ENCODE measurements at places on chromosomes 12 and 14.
A peak's percentile ranks its signal among the peaks of the same experiment; 100 is the strongest.

GRCh38 chr14:47008732-47009131, 357.2 kb upstream of the RPL10L start:
- no peak for DNase-seq

DNA sequence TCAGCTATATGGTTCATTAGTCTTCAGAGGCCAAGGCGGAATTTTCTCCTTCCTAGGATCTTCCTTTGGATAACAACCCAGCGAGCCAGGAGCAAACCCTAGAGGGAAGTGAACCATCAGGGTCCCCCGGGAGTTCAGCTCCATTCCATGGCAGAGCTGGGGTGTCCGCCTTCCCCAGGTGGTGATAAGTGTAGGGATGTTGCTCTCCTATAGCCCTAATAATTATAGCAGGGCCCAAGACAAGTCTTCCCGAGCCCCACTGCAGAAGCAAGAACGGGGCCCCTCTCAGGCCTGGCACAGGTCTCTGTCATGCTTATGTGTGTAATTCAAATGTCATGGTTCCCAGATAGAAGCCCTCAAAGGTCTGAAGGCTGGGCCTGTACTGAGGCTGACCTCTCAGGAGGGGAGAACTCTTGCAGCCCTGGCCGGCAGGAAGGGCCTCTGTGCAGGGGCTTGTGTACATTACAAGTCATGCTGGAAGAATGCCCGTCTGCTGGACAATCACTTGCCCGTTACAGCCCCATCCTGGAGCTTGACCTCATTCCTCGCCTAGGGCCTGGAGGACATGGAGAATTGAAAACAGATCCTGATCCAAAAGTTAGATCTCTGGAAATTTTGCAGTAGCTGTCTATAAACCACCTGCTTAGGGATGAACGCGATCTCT, 17.3 kb downstream of the LRTM2 start:
- no peak for DNase-seq

GRCh38 chr12:93167331-93167730, 210.4 kb upstream of the NUDT4 start:
- DNase-seq = no peak

DNA sequence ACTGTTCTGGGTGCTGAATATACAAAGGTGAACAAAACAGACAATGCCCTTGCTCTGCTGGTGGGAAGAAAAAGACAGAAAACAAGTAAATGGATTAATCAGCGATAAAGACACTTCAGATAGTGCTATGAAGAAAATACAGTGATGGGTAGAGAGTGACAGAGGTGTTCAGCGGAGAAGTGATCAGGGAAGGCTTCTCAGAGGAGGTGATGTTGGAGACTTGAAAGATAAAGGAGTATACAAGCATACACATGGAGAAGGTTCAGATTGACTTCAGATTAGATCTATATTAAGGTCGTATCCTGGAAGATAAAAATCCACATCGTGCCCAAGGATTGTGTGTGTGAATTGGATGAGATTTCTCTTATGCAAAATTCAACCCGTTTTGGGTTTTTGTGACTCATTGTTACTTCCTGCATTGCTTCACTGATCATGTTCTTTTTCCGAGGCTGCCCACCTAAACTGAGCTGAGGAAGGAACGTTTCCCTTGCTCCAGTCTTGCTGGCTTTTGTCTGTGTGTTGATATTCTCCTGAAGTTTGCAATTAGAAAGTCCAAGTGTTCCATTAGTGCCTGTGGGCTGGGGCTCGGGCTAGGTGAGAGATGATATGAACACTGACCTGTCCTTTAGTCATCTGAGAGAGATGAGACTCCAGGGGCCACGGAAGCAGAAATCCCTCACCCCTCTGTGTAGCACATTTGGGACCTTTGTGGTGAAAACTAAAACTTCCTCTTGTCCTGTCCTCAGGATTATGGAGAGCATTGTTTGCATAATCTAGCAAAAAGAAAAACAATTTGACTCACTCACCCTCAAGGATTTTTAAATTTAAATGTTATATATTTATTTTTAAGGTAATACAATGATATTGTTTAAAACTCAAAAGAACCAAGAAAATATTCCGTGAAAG, 27.6 kb downstream of the PLXNC1 start:
- DNase-seq = no peak

DNA sequence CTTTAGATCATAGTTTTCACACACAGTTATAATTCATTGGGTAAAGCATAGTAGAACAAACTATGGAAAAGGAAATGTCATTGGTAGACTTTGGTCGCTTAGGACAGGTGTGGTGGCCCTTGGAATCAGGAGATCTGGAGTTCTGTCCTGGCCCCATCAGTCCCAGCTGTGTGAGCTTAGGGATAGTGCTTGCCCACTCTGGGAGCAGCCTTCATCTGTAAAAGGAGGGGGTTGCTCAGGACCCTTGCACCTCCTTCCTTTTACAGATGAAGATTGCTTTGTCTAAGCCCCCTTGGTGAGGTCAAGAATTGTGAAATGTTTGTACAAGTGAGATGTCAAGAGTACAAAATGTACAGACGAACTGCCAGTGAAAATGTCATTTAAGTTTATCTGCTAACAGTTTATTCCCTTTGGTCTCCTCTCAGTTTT, 93.2 kb downstream of the BORCS5 start:
- DNase-seq = no peak

GRCh38 chr14:58808828-58809227, 171.1 kb downstream of the DACT1 start:
- DNase-seq = peak; percentile 67

DNA sequence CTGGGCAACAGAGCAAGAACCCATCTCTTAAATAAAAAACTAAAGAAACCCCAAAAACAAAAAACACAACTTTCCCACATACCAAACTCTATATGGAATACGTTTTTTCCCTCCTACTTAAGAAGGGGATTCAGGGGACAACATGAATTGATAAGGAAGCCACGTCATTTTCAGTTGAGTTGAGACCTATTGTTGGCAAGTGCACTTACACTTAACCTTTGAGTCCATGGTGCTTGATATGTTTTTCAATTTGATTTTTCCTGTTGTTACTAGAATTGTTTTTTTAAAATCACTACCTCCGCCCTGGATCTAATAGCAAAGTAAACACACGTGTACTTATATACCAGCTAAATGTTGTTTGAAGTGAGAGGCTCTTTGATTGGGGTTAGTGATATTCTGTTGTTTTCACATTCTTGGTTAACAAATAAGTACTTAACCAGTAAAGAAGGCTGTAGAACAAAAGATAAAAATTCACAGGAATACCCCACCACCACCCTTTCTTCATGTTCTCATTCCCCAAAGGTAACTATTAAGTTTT, 2.0 kb downstream of the FAM177A1 start:
- no peak for DNase-seq

DNA sequence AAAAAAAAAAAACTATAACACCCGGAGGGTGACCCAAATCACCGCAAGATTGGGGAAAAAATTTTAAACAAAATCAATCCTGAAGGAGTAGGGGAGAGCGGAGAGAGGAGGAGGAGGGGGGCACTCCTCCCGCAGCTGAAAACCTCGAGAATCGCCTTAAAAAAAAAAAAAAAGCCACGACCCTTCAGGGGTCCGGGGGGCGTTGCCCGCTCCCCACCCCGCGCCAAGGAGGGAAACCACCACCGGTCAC, 254 bp downstream of the GTF2A1 start:
- DNase-seq = no peak

- no peak for DNase-seq
Measured at GRCh38 chr12:11732023-11732422, 82.5 kb downstream of the ETV6 start.

DNA sequence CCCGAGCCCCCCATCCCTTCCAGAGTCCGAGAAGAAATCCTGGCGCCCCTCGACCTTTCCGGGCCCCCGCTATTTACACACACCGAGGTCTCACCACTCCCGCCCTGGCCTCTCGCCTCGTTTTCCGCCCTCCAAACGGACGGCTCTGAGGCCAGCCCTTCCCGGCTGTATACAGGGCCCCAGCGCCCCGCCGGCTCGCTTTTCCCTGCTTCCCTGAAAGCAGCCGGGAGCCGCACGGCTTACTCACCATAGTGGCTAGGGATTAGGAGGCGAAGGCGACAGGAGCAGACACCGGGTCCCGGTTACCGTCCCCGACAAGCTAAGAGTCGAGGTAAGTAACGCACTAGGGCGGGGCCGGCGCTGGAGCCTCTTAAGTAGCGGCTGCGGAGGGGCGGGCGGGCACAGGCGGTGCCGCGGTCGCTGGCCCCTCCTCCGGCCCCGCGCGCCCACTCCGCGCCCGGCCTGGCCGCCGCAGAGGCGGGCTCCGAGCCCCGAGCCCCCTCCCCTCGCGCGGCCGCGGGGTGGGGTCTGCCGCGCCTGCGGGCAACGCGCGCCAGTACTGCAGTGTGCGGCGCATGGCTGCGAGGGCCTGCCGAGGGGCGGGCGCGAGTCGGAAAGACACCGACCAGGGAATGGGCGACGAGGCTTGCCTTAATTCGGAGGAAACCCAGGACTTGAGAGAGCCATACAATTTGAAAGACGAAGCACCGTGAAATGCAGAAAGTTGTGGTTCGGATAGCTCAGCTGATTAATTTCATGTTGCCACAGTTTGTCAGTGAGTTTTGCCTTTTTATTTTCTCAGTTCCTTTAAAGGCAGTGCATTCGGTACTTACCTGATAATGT, at the start of gene TUBA1B:
Gene TUBA1B (minus strand): TSS at position 345 of the 843 bp plus-strand sequence. CDS start 95 bp downstream, at position 250.
- DNase-seq = peak; percentile 76

DNA sequence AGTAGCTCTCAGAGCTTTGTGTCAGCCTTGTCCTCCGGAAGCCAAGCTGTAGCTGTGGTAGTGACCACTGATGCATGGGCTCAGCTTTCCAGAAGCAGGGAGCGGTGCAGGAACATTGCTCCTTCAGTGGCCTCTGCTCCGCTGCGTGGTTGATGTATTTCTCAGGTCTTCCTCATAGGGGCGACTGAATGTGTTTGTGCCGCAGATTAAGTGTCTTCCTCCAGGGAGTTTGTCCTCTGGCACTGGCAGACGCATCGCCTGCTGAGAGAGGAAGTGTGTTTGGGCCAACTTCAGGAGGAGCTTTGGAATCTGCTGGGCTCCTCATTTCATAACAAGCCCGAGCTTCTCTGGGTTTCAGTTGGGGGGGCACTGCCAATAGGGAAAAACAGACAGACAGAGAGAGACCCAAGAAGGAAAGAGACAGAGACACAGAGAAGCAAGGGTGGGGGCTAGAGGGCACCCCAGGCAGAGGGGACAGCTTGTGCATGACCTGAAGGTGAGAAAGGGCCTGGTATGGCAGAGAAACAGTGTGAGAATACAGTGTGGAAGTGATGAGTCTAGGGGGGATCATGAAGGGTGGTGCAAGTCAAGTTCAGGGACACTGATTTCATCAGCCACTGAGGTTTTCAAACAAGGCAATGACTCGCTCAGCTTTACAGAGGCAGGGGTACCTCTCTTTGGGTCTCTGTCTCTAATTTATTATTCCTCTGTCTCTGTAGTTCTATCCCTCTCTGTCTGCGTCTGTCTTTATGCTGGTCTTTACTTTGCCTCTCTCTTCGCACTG, 69.4 kb upstream of the PRIMA1 start:
- DNase-seq = no peak

DNA sequence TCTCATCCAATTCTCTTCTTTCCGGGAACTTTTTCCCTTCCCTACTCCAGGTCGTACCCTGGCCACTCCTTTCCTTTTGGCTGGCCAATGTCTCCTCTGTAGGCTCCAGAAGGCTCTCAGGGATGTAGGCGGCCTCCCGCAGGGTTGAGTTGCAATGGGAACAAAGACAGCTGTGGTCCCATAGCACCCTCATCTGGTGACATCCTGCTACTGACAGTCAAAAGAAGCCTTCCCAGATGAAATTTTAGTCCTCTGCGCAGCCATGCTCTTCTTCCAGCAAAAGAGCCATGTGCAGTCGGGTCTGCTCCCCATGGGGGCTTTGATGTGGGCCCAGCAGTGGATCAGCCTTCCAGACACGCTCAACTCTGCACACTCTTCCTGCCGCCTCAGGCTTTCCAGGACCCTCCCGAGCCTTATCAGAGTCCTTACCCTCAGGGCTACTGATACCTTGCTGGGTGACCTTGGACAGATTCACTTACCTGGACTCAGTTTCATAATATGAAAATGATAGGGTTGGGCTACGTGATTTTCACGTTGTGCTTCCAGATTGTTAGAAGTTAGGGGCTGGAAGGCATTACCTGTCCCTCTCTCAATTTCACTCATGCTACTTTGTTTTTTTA, 5.5 kb upstream of the CELA1 start:
- DNase-seq = peak; percentile 11

DNA sequence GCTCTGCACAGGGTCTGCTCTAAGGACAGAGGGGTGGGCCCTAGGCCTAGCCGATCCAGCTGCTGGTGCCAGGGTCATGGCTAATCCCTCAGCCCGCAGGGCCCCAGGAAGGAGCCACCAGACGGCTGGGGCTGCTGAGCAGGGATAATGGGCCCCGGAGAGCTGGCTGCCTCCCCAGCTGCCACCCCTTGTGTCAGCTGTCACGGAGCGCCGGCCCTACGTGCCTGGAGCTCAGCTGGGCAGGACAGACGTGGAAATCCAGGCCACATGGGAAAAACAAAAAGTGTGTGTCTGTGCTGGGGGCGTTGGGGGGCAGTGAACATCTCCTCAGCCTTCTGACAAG, 36.2 kb downstream of the CHGA start:
- peak; percentile 40 for DNase-seq

DNA sequence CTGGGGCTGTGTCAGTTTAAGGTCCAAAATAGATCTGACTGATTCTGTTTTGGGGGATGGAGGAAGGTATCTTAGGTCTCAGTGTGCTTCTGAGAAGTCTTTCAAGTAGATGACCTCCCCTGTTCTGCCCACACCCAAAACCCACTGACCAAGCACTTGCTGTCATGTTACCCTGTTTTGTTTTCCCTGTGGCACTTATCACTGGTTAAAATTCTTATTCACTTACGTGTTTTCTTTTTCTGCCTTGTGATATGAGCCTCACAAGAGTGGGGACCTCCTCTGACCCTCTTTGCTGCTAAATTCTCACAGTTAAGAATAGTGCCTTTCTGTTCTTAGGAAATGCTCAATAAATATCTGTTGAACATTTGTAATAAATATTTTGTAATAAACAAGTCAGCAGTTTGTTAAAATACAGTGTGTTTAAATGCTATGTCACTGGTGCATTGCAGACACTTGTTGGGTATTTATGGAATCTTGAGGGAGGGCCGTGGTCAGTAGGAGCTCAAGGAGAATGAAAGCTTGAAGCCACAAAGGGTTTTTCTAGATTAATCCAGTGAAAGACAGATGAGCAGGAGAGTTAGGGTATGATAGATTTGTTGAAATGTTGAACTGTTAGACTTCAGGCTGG, 20.9 kb downstream of the PLEKHA5 start:
- no peak for DNase-seq

DNA sequence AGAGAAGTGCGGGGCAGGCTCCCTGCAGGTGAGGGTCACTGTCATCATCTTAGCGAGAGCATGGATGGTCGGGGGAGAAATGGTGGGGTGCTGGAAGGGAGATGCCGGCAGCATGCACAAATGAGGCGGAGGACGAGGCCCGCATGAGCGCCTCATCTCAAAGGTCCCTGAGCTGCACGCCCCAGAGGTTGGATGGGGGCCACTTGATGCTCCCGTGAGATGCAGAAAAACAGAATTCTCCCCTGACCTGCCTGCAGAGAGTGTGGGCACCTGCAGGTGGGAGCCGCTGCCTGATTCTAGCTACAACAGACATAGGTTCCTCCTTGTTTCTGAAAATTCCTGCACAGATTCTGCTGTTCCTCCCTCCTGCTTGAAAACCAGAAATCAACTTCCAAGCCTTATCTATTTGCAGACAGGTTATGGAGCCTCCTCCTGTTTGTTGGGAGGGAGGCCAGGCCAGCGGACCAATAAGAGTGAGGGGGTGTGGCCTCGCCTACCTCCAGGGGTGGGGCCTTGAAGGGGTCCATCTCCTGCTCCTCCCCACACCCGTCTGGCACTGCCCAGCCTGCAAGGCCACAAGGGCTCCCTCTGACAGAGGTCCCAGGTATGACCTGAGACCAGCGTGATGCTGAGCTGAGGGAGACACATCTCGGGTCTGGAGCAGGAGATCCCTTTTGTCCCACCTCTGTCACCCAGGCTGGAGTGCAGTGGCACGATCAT, 67.2 kb downstream of the KDM2B start:
- DNase-seq = peak; percentile 67

- DNase-seq = no peak
Measured at GRCh38 chr14:33315721-33316120, 377.0 kb downstream of the NPAS3 start.

Measured in DMS153 (cell line).